Muscle of back (tissue), 13 donors: ENCODE measurements at places on chromosomes 6 and 20. TPM values are rescaled to one million over a fixed set of nuclear protein-coding genes. Genes with fewer than 3 reads are reported as not detected.

Gene CGA
- polyA plus RNA-seq: 2.2 TPM

Gene TGM3
- 0.22 TPM for polyA plus RNA-seq

Gene NPBWR2
- not detected for polyA plus RNA-seq

Gene AGER
- polyA plus RNA-seq: 7.0 TPM

Gene KCNB1
- polyA plus RNA-seq: 5.3 TPM

Gene NOL4L
- 13.6 TPM for polyA plus RNA-seq

Gene ADTRP
- polyA plus RNA-seq: 0.46 TPM

Gene DEFB125
- polyA plus RNA-seq: not detected

Gene ERVFRD-1
- 0.11 TPM for polyA plus RNA-seq

Gene TBC1D7
- polyA plus RNA-seq: 20.4 TPM

Gene C6orf163
- polyA plus RNA-seq: 1.4 TPM

Gene SYCP2
- polyA plus RNA-seq: 2.4 TPM
